ENCODE measurements at places on chromosomes 16 and 17. TPM values are rescaled to one million over a fixed set of nuclear protein-coding genes. Genes with fewer than 3 reads are reported as not detected.
A peak's percentile ranks its signal among the peaks of the same experiment; 100 is the strongest.

Gene ZG16B
- total RNA-seq, result not detected

Gene CA7
- not detected for total RNA-seq

GRCh38 chr17:62912363-62912762, 53.7 kb upstream of the TANC2 start:
- no peak for DNase-seq

GRCh38 chr17:36205637-36206485, 5.0 kb upstream of the CCL4L2 start:
- no peak for DNase-seq

- DNase-seq, result no peak
Measured at GRCh38 chr16:58692450-58692849, 7.9 kb upstream of the SLC38A7 start.

DNA sequence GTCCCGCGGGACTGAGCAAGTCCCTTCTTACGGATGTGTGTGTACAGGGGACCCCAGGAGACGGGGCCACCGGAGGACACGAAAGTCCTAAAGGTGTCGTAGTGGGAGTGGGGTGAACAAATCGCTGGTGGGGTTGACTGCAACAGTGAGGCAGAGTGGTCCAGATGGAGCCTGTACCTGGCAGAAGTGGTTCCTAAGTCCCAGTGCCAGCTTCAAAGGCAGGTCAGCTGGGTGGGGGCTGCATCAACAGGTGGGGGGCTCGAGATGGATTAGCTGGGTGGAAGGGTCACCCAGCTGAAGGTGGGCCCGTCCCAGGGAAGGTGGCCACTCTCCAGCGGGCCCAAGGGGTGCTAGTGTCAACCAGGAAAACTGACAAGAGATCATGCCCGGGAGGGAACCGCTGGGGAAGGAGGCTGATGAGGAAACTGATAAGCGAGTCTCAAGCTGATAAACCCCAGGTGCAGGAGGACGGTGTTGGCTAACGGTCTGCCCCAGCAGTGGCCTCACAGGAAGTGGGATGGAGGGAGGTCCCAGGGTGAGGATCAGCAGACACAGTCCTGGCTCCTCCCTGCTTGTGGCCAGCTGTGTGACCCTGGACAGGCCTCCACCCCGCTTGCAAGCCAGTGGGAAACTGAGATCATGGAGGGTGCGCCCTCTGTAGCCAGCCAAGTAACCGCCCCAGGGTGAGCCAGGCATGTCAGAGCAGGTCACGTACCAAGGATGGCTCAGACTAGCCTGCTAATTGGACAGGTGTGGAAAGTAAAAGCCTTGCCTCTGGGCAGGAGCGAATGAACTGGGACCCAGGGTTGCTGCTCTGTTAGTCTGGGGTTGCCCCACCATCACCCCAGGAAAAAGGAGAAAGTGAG, 1.0 kb downstream of the ORAI3 start:
- peak; percentile 41 for DNase-seq

GRCh38 chr17:77002103-77003045, 134.2 kb downstream of the MGAT5B start:
- no peak for DNase-seq

GRCh38 chr16:17510567-17510966, 39.8 kb upstream of the XYLT1 start:
- DNase-seq, result no peak

- DNase-seq, result no peak
Measured at GRCh38 chr16:47064775-47065174, 79.0 kb downstream of the NETO2 start.

- DNase-seq, result no peak
Measured at GRCh38 chr17:29625037-29625750, 2.5 kb upstream of the CORO6 start.

DNA sequence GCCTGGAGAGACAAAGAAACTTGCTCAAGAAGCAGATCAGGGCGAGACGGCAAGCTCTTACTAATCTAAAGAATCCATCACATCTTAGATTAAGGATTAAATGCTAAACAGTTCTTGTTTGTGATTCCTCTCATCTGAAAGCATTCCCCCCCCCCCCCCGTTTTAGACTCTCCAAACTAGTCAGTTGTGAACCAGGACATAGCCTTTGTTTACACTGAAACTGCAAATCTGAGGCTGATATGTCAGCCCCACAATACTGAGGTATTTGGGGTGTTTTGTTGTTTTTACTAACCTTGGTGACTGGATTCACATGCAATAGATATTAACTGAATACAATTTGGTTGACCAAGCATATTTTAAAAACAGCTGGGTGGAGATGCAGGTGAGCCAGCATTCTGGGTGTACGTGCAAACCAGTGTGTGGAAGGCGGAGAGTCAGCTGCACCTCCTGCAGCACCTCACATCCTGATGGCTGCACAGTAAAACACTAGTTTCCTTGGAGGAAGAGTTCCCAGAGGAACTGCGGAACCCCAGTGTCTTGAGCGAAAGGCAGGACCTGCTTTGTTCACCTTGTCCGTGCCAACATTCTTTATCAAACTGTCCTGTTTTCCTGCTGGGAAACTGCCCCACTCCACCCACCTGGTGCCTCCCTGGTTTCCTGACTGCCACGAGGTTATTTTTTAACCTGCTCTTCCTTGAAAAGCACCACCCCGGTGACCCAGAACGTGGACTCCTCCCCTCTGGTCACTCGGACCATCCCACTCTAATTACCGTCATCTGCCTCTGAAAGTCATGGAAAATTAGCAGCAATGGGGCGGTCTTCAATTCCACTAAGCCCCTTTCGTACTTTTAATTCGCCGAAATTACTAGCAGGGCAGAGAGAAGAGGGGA, 1.2 kb upstream of the YPEL2 start:
- DNase-seq, result peak; percentile 32

DNA sequence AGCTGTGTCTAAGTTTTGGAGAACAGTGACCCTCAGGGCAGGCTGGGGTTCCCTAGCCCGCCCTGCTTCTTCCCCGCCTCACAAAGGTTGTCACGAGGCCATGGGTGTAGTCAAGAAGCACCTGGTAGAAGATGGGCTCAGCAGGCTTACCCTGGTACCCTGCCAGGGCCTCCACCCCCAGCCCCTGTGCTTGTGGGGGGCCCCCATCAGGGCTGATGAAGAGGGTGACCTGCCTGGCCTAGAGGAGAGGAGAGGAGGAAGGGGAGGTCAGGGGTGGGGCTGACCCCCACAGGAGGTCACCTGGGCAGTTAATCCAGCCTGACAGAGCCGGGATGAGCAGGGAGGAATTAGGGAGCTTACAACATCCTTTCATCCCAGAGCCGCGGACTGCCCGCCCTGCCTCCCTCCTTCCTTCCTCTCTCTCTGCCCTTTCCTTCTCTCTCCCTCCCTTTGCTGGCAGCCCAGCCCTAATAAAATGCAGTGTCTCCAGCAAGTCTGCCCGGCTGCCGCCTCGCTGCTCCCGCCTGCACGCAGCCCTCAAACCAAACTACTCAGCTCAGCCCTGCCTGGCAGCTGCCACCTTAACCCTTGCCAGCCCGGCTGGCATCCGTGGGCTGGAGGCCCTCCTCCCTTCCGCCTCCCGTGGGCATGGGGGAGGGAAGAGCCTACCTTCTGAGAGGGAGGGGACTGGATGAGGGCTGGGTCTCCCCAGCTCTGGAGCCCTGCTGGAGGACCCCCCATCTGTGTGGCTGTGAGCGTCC, 7.2 kb downstream of the DLX3 start:
- no peak for DNase-seq

DNA sequence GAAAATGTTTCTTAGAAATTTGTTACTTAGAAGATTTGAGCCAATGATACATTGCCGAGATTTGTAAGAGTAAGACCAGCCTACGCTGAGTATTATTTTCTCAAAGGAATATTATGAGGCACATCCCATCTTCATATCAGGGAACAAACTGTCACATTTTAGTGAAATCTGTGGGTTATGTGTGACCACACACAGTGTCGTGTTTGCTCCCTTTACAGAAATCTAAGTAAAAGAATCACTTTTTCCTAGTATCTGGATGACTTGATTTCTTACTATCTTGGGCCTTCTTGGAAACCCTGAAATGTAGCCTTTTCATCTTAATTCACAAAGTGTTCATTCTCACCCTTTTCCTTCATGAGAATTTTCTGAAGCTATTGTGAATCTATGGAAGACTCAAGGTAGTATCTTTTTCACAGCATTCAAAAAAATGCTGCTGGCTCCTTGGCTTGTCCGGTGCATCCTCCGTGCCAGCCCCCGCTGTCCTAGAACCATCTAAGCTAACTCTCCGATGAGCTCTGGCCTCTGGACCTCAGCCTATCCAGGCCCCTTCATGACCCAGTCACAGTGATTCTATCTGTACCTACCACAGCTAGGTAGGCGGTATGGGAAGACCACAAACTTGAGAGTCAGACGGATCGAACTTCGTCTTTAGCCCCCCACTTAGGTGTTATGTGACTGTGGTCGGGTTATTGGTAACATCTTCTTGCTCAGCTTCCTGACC, 524.3 kb downstream of the MAF start:
- DNase-seq, result no peak

DNA sequence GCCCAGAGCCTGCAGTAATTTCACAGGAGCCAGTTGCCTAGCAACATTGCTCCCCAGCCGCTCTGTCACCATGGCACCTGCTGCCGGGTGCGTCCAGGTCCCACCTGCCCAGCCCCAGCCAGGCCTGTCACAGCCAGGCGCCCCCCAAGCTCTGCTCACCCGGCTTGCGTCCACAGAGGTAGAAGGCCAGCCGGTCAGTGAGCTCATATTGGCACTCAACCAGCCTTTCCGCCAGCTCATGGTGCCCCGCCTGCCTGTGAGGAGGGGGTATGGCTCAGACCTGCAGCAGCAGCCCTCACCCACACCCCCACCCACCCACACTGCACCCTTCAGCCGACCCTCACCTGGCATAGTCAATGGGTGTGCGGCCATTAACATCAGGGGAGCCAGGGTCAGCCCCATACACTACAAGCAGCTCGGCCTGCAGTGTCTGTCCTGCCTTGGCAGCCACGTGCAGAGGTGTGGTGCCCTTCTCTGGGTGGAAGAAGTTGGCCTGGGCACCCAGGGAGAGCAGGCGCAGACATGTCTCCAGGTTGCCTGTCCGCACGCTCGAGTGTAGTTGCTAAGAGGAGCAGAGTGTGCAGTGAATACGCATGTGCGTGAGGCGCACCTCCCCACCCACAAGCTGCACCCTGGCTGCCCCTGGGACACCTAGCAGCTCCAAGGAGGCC, 7.7 kb downstream of the GIT1 start:
- no peak for DNase-seq

GRCh38 chr16:19168371-19169081, 486 bp downstream of the SYT17 start:
- no peak for DNase-seq

All from omental fat pad (tissue), 4 donors.